Frontal cortex (tissue), 4 donors: ENCODE measurements at places on chromosomes 2 and 18.

DNA sequence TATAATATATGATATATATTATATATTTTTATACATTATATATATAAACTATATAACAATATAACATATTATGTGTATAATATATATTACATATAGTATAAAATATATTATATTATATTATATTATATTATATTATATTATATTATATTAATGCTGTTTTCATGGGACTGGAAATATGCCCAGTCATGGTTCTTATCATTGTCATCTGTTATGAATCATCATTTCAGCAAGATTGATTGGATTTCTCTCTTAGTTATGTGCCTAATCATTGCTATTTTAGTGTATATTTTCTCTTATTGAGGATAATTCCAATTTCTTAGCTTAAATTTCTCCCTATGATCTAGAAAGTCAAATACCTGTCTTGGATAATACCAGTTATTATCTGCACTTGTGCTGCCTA lies 617.8 kb downstream of the TRIB2 start:
- no peak for DNase-seq

GRCh38 chr2:222074674-222075073 lies 224.1 kb downstream of the PAX3 start:
- no peak for DNase-seq

DNA sequence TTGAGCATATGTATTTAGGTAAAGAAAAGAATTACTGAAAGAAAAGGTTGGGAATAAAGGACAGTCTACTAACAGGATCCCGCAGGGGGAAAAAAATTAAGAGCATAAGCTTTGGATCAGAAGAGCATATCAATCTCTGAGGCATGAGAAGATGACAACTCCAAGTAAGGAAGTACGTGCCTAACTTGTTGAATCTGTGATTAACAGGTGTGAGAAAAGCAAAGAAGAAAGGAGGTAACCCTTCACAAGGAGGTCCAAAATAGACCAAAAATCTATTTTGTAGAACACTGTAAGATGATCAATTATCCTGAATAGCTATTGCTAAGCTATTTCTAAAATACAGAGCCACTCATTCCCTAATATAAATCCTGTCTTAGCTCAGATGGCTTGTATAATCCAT lies 32.8 kb downstream of the TRIP12 start:
- DNase-seq = no peak

GRCh38 chr2:3125001-3125760 lies 252.4 kb downstream of the EIPR1 start:
- DNase-seq = no peak

- no peak for DNase-seq
Observed at GRCh38 chr2:54631755-54632154, 91.7 kb upstream of the EML6 start.

GRCh38 chr2:38546585-38546984 lies 56.1 kb downstream of the HNRNPLL start:
- no peak for DNase-seq

DNA sequence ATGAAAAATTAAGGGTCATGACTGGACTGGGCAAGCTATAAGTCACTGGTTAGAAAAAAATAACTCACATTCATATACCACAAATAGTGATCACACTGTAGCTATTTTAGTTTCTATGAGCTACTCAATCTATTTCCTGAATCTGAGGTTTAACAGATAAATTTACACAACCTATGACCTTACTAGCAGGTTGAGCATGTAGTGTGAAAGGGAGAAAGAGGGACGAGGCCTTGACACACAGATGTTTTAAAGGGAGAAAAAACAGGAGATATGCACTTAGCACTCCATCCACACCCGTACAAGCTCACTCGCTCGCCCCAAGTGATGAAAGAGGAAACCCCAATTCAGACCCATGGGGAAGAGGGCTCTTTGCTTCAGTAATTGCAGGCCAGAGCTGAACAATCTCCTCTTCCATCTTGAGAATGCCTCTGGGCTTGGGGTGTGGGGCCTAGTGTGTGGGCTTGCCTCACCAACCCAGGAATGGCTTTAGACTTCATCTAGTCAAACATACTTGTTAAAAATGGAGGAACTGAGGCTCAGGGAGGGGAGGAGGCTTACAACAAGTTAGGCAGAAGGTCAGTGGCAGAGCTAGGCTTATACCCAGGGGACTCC lies 10.7 kb downstream of the CYRIA start:
- DNase-seq = no peak

DNA sequence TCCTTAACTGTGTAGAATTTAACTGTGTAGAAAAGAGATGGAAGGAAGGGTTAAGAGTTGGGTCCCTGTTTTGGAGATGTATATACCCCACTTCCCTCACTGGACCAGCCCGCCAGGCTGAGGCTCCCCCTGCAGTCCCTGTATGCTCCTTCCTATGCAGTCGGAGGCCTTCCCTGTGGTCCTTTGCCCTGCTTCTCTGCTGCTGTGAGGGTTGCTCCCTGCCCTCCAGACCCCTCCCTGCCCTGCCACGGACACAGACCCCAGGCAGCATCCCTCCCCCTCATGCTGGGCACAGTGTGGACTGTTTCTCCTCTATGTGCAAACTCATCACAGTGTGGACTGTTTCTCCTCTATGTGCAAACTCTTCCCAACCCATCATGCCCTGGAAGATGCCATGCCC lies 88.7 kb downstream of the TGOLN2 start:
- no peak for DNase-seq

- DNase-seq = no peak
Observed at GRCh38 chr2:18552351-18553077, 7.9 kb downstream of the RDH14 start.

GRCh38 chr2:9539531-9539930 lies 16.1 kb downstream of the ADAM17 start:
- DNase-seq = no peak

DNA sequence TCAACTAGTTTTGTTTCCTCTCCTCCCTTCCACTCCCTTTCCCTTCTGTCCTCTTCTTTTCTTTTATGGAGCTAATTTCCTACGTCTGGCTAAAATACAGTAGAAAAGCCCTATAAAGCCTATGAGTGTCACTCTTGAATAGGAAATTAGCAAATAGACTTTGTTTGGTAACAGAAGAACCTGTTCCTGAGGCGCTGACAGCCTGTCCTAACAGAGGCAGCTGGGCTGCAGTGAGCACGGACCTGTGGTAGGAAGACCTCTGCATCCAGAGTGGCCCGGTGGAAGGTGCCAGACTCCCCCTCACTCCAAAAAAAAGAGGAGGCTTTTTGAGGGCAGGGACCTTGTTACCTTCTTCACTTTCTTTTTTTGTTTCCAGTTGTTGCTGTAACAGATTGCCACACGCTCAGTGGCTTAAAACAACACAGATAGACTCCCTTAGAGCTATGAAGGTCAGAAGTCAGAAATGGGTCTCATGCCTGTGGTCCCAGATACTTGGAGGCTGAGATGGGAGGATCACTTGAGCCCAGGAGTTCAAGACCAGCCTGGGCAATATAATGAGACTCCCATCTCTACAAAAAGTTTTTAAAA lies 81.2 kb upstream of the TXNDC2 start:
- no peak for DNase-seq

DNA sequence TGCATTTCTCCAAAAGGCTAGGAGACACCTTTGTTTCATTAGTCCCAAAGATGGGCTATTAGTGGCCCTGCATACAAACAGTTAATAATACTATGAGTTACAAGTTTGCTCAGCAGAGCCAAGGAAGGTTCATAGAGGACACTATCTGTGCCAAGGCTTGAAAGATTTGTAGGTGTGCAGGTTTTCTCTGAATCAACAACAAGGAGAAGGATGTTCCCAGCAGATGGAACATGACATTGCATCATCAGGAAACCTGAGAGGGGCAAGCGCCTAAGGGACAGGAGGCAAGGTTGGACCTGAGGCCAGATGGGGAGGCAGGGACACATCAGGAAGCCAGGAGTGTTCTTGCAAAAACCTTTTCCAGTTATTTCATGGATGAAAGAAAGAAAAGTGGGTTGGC lies 35.4 kb upstream of the STK17B start:
- no peak for DNase-seq

GRCh38 chr2:31297751-31298150 lies 63.8 kb downstream of the EHD3 start:
- DNase-seq = no peak

- DNase-seq = no peak
Observed at GRCh38 chr2:133157141-133157540, 411.1 kb downstream of the NCKAP5 start.

DNA sequence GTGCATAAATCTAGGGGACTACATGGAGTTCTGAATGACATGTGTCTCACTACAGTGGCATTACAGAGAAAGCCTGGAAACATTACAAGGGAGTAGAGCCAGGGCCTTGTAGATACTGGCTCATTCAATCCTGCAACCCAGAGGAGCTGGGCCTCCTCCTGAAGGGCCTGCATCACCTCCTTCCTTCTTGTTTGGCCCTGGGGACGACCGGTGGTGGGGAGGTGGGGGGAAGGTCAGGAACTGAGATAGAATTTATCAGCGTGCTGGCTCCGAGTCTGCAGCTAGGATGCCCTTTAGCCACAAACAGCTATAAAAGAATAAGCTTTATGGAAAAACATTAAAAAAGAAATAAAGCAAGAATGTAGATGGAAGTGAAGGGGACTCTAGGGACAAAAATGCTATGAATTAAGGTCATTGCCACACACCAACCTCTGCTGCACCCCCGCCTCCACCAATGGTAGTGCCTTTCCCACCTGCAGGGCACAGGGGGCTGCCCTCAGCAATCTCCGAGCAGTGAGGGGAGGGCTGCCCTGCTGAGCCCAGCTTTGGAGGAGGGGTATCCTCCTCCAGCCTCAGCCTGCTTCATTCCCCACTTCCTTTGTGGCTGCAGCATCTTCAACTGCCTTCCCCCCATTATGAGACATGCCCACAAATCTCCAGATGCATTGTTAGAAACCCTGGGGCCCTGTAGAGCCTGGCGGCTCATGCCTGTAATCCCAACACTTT lies 149.0 kb downstream of the MSH2 start:
- no peak for DNase-seq

DNA sequence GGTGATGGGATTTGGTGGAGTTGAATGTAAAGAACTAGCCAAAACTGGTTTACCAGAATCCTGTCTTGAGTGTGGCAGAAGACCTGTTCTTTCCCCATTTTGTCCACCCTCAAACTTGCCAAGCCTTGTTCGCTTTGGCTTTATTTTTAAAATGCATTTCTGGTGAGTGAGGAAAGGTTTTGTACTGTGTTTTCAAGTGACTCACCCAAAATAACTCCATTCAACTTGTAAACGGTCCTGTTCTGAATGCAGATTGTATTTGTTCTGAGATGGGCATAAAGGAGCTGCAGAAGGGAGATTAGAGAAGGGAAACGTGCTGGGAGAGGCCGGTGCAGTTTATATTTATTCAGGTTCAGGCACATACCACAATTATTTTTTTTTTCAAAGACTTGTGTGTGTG lies 5.3 kb upstream of the ITPRID2 start:
- DNase-seq = no peak

DNA sequence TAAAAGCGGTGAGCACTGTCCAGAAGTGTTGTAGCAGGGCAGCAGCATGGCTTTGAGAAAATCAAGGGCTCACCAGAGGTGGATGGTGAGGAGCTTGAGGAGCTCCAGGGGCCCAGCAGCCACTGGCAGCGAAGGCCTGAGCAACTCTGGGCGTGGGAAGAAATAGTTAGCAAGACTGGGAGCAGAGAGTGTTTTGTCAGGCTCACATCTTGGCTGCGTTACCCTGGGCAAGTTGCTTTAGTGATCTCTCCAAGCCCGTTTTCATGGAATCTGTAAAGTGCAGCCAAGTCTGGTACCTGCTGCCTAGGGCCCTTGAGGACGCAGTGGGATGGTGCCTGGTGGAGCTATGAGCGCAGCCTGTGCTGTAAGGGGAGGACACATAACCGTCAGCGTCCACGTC lies 78.3 kb downstream of the SH3BP4 start:
- no peak for DNase-seq

- DNase-seq = no peak
Observed at GRCh38 chr2:72128843-72129227, 18.8 kb downstream of the CYP26B1 start.

DNA sequence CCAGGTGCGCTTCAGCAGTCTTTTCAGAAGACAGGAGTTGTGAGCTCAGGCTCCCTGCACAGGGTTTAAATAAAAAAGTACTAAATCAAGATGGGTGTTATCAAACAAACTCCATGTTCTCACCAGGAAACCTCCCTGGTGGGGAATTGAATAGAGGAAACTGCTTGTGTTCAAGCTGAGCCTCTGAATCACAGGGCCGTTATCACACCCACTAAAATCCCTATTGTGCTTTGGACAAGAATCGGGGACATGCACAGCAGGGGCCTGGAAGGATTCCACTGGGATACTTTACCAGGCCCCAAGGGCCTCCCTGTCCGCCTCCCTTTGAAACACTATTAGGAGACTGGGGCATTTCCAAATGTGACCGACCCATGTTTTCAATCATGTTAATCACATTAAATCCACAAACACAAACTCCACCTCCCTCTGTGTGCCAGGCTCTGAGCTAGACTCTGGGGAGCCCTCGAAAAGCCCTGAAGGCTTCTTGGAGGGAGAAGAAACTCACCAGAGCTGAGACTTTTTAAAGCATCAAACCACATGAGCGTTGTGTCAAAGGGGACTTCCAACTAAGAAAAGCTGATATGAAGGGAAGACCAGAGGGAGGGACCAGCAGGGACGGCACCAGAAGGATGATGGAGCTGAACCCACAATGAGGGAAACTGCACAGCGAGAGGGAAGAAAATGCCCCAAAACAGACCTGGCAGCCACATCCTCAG lies 458.7 kb upstream of the ID2 start:
- DNase-seq = no peak

DNA sequence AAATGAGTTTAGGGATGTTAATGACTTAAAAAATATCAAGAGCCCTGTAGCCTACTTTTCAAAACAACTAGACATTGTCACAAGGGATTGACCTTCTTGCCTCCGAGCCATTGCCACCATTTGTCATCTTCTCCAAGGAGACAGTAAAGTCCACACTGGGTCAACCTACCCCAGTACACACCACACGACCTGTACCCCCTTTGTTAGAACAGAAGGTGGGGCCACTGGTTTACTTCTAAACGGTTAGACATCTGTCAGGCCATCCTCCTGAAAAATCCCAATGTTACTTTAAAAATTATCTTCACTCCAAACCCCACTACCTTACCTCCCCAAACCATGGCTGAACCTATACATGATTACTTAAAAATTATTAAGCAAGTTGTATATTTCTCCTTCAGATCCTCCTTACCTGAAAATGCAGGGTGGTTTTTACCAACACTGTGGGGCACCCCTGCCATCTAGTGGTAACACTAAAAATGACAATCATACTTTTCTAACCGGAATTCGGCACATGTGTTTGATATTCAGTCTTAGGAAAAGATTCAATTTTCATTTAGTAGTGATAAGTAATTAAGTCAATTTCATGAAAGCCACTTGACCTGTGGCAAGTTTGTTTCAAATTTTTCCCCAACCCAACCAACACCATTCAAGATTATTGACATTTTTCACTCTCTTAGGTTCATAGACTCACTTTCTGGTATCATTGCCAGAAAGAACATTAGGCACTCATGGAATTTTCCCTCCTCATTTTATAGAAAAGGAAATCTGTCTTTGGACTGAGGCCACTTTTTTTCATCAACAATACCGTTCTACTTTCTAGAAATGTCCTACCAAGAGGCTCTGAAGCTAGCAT lies 265.3 kb upstream of the PKDCC start:
- DNase-seq = peak; percentile 18
